ENCODE measurements at places on chromosomes 2 and 18.
A peak's percentile ranks its signal among the peaks of the same experiment; 100 is the strongest.

DNA sequence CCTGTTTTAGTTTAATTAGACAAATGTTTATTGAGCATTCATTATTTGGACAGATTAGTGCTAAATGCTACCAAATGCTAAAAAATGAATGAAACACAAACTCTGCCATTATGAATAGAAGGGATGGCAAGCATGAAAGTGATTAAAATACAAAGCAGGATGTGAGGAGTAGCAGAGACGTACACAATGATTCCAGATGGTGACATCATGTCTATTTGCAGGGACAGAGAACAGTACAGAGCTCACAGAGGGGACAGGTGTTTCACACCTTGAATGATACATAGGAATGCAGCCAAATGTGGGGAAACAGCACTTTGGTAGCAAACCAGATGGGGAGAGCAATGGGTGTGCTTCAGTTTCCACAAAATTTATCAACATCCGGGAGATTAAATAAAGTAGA lies 76.3 kb downstream of the CD226 start:
- DNase-seq, result no peak

- DNase-seq, result no peak
Measured at GRCh38 chr2:173238831-173239230, 115.8 kb upstream of the CDCA7 start.

- peak; percentile 45 for DNase-seq
Measured at GRCh38 chr2:48175254-48175653, 269.0 kb upstream of the FBXO11 start.

DNA sequence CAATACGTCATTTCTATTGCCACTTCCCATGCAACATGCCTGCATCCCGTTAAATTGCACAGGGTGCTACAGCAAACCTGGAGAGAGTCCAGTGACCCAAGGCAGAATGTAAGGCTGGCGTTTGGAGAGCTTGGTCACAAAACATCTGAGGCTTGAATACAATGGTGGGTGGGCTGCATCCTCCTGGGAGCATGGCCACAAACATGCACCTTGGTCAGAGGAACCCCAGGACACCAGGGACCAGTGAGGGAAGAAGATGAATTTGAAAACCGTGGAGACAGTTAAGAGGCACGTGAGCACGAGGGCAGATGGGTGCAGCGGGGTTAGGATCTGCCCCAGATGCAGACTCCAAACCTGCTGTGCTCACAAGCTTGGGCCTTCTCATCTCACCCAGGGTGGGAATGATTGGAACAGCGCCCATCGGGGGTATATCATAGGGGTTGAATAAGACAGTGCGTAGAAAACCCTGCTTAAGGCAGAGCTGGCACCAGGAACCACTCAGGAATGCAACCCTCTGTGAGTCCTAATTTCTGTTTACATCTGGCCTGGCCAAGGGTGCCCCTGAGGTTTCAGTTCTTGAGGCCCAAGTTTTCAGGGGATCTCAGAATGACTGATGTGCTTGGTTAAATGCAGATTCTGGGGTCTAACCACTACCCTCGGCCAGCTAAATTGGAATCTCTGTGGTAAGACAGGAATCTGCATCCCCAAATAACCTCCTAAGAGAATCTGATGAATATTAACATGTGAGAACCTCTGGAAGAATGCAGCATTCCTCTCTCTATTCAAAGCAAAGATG lies 97.2 kb downstream of the ARL4C start:
- DNase-seq, result no peak

DNA sequence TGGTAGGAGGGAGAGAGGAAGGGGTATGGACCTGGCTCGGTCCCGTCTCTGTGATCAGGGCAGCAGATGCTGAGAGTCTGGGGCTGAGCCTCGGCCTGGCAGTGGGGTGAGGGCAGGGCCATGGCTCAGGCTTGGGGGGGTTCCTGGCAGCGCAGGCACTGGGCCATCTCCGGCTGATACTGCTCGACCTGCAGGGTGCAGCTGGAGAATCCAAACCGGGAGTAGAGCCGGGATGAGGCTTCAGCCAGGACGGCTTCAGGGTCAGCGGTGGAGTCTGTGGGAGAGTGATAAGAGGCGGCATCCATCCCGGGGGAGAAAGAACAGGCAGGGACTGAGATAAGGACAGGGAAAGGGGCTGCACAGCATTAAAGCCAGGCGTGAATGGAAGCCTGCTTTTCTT lies 7.7 kb downstream of the SLC30A3 start:
- no peak for DNase-seq
